ENCODE measurements at places on chromosomes 7 and 10. TPM values are rescaled to one million over a fixed set of nuclear protein-coding genes. Genes with fewer than 3 reads are reported as not detected.

DNA sequence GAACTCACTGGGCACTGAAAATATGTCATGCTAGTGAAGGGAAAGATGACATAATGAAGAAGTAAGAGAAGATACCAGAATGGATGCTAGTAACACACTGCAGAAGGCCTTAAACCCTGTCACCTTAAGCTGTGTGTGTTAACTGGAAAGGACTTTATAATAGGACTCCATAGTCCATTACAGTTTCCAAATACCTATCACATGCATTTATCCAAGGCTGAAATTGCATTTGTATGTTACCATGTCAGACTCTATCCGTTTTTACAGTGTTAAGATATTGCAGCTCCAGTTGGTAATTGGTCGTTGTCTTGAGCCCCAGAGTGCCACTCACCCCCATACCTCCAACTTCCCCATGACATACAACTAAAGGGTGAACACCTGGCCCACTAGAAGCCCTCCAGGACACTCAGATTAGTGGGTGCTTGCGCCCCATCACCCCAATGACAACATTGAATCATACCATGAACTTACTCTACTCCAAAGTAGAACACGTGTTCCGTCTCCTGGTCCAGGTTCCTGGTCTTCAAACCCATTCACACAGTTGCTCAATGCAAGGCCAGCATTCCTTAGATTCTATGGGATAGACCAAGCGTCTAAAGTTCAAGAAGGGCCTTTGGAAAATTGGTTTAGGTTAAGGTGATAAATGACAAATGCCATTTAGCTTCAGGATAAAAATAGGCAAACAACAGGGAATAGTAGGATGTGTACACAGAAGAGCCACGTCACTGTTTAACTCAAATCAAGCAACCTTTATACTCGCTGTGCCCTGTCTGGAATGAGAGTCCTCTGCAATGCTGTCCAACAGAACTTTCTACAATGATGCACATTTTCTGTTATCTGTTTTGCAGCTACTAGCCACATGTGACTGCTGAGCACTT, 2.1 kb upstream of the RAPGEF5 start:
- DNase-seq: no peak

GRCh38 chr10:18424200-18424599, 227.2 kb downstream of the NSUN6 start:
- DNase-seq: no peak

Gene ATP6V0A4
- 269 TPM for total RNA-seq

DNA sequence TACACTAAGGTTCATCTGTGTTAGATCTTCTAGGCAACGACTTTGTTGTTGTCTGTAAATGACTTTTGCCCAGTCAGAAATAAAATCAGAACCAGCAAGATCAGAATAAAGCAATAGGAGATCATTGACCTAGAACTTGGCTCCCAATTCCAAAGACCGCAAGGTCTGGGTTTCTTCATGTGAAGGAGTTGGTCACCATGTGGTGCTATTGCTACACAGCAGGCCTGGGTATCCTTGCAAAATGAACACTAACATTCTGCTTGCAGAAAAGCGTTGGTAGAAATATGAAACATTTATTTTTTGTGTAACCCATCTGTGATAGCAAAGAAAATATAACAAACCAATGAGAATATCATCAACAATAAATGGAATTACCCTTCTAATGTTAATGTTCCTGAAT, 831.0 kb downstream of the NXPH1 start:
- DNase-seq: peak; percentile 15

Gene ENO4
- 0.08 TPM for total RNA-seq
